ENCODE measurements at places on chromosomes 12 and 14. TPM values are rescaled to one million over a fixed set of nuclear protein-coding genes. Genes with fewer than 3 reads are reported as not detected.

CLEC6A gene
- not detected for polyA plus RNA-seq

ANKS1B gene
- polyA plus RNA-seq = 0.27 TPM

CFAP251 gene
- polyA plus RNA-seq = 1.3 TPM

PPFIA2 gene
- not detected for polyA plus RNA-seq

CIT gene
- 12.8 TPM for polyA plus RNA-seq

ADAM21 gene
- 0.16 TPM for polyA plus RNA-seq

DEGS2 gene
- polyA plus RNA-seq = not detected

RDH16 gene
- 0.07 TPM for polyA plus RNA-seq

ITGA7 gene
- polyA plus RNA-seq = 9.4 TPM

AQP6 gene
- polyA plus RNA-seq = not detected

PPP1R12A gene
- 52.4 TPM for polyA plus RNA-seq

PPP1R36 gene
- 0.67 TPM for polyA plus RNA-seq
